ENCODE measurements at places on chromosomes 5 and 9.

DNA sequence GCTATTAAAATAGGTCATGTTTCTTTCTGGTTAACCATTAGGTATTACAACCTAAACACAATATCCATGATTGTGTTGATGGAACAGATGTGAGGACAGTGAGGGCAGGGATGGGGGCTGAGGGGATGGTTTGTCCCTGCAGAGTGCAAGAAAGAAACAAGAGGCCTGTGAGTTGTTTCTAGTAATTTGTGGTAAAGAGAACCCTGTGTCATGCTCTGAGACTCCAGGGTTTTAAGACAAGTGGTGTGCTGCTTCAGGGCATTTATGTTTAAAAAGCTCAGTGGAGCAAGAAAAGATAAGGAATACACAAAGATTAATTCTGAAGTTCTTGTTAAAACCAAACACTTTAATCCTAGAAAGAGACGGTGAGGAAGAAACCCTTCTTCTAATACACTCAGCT is 656.5 kb downstream of the TLE1 start:
- no peak for DNase-seq

DNA sequence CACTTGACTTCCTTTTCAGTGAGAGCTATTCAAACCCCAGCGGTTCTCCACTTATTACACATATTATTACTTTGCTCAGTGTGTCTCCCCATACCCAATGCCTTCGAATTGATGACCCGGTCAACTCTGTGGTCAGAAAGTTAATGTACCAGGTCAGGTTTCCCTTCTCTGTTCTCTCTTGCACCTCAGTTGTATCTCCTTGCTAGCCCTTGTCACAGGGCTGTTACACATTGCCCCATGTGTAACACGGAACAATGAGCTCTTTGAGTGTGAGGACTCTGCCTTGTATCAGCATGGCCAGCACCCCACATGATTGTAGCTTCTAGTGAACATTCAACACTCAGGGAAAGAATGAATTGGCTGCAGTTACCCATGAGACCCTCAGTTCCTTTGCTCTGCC is 73.6 kb downstream of the DOCK2 start:
- DNase-seq: no peak

DNA sequence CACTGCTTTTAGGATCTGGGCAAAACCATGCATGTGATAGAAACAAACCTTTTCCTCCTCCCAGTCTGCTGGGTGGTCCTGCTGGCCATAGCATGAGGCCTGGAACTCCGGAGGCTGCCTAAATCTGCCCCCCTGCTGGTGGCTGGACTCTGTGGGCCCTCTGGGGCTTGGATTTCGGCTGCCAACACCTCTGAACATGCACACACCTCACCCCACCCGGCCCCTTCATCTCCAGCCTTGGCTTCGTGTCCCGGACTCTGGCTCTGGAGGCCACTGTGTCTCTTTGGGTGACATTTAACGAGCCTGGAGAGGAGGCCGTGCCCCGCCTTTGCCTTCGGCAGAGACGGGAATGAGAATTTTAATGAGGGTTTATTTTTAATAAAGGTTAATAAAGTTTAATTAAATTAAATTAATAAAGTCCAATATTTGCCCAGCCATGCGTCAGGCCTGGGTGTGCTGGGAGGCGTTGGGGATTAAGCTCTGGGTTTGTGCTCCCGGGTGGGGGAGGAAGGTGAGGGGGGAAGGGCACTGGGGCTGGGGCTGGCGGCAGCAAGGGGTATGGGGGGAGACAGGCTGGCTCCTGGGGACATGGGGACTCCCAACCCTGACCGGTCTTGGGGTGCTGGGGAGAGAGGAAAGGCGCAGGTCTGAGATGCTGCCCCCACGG is 251.8 kb downstream of the PBX3 start:
- peak; percentile 47 for DNase-seq

- peak; percentile 56 for DNase-seq
Measured at GRCh38 chr5:137320056-137321045, 178.8 kb downstream of the SPOCK1 start.

DNA sequence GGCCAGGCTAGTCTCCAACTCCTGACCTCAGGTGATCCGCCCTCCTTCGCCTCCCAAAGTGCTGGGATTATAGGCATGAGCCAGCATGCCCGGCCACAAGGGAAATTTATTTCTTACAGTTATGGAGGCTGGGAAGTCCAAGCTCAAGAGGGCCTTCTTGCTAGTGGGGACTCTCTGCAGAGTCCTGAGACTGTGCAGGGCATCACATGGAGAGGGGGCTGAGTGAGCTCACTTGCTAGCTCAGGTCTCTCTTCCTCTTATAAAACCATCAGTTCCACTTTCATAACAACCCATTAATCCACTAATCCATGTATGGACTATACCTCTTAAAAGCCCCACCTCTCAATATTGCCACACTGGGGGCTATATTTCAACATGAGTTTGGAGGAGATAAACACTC is 5.1 kb upstream of the SPIN1 start:
- no peak for DNase-seq

- DNase-seq: no peak
Measured at GRCh38 chr5:66661149-66661548, 65.0 kb downstream of the MAST4 start.

- no peak for DNase-seq
Measured at GRCh38 chr9:137302118-137302448, at the start of gene NRARP. NRARP (minus strand) TSS chr9:137302271; CDS start chr9:137301928, 343 bp downstream.

DNA sequence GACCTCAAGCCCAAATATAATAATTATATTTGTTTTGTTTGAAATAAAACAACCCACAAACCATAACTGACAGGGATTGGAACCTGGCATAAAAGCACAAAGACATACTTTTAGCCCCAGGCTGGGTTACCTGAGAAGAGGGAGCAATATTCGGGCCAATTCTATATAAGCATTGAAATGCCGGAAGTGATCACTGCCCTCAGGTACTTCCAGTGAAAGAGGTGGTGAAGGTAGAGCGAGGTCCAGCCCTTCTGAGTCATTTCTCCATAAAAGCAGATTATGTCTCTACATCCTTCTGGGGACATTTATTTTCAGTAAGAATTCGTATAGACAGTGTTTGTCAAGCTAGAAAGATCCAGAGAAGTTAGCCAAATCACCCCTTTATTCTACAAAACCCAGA is 59.6 kb downstream of the GCNT4 start:
- no peak for DNase-seq

DNA sequence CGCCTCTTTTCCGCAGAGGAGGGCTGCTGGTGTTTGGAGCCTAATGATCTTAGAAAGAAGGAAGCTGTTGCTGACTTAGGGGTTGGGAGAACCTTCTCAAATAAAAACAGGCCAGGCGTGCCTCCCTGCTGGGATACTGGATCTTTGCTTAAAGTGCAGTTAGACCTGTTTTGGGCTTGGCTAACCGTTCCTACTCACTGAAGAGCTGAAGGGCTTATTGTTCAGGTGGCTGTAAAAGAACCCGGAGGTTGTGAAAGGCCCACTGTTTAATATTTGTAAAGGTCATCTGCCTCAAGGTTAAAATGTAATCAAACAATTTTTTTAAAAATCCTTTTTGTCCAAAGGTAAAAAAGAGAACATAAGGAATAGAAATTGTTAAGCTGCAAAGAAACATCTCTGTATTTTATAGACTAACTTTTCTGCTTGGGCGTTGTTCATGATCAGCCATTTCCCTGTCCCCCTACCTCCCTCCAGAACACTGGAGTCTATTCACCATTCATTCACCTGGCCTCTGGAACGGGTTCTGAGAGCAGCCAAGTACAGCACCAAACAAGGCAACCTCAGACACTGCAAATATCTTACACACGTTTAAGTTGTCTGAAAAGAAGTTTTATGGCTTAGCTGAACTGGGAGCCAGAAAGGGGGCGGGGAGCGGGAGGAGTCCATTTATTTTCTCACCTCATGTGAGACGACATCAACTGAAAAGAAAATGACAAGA is 18.6 kb upstream of the MTMR12 start:
- DNase-seq: no peak

- DNase-seq: peak; percentile 8
Measured at GRCh38 chr5:176771102-176771845, 39.1 kb upstream of the UNC5A start.

GRCh38 chr5:124951661-124952060 is 205.2 kb upstream of the ZNF608 start:
- DNase-seq: no peak

DNA sequence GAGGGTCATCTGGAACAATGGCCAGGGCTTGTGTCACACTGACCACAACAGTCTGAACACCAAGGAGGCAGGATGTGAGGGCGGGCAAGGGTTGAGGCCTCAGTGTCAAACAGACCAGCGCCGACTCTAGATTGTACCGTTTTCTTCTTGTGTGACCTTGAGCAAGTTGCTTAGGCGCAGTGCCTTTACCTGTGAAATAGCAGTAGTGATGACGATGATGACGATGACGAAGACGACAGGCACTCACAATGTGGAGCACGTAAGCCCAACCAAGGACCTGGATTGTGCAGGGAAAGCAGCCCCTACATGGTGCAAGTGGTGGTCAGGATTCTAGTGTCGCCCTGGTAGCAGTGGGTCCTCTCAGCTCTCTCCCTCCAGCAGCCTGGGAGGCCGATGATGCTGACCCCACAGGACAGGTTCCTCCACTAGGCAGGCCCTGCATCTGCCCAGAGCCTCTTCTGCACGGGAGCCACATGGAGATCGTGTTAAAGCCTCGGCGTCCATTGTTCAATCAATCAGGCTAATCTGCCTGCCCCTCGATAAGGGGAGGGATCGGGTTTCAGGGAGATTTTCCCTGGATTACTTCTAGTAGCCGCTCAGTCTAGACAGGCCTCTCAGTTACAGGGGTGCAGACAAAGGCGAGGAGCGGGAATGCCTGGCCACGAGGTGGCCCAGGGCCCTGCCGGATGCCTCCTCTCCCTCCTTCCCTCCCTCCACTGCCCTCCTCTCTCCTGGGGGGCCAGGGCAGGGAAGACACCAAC is 91.7 kb downstream of the MACROH2A1 start:
- peak; percentile 77 for DNase-seq

GRCh38 chr5:175692996-175693710 is 35.3 kb downstream of the HRH2 start:
- no peak for DNase-seq

GRCh38 chr5:177493795-177494345 is 3.5 kb downstream of the PDLIM7 start:
- no peak for DNase-seq

DNA sequence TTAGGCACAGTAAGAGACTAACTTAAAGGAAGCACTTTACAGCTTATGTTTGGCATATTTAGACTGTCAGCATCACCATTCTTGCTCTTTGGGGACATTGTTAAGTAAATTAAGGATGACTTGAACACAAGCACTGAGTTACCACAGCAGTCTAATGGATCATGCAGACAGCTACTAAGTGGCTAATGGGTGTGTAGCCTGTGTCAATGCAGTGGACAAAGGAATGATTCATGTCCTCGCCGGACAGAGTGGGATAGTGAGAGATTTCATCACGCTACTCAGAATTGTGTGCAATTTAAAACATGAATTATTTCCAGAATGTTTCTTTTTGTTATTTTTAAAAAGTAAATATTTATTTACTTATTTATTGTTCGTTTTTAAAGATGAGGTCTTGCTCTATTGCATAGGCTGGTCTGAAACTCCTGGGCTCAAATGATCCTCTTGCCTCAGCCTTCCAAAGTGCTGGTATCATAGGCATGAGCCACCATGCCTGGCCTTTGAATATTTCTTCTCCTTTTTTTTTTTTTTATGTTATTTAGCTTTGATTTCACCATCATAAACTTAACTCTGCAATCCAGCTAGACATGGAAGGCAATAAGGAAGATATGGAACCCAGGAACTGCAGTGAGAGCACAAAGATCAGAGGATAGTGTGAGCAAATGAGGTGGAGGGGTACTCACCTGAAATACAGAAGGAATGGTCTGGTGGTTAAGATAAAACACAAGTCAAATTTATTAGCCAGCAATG is 53.0 kb upstream of the KLF4 start:
- DNase-seq: no peak

- DNase-seq: no peak
Measured at GRCh38 chr9:128282500-128282899, 6.4 kb downstream of the SWI5 start.

- DNase-seq: peak; percentile 64
Measured at GRCh38 chr9:33375238-33375840, 27.0 kb downstream of the AQP7 start.

DNA sequence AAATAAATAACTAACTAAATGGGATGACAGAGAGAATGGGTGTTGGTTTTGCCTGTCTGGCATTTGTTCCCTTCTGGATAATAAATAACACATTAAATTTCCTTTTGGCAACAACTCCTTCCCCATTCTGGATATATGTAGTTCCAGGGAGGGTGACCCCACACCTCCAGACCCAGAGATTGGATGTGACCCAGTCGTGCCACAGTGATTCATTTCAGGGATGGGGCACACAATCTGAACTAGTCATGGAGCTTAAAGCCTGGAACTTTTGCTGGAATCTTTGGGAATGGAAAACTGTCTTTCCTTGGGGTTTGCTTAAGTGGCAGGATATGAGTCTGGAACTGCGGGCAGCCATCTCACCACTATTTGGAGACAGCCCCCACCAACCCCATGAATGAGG is 11.3 kb downstream of the KLF9 start:
- peak; percentile 23 for DNase-seq

- no peak for DNase-seq
Measured at GRCh38 chr5:42426016-42426415, 2.8 kb downstream of the GHR start.

DNA sequence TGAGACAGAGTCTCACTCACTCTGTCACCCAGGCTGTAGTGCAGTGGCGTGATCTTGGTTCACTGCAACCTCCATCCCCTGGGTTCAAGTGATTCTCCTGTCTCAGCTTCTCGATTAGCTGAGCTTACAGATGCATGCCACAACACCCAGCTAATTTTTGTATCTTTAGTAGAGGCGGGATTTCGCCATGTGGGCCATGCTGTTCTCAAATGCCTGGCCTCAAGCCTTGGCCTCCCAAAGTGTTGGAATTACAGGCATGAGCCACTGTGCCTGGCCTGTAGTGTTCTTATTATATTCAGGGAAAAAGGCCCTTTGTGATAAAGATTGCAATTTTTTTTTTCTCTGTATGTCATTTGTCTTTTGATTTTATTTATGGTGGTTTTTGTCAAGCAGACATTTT is 24.0 kb upstream of the MCCC2 start:
- DNase-seq: no peak

GRCh38 chr5:135323701-135324132 is 75.3 kb downstream of the MACROH2A1 start:
- no peak for DNase-seq

GRCh38 chr5:168832308-168832707 is 253.1 kb upstream of the PANK3 start:
- DNase-seq: no peak

GRCh38 chr5:90386099-90386710 is 23.4 kb downstream of the CETN3 start:
- no peak for DNase-seq

DNA sequence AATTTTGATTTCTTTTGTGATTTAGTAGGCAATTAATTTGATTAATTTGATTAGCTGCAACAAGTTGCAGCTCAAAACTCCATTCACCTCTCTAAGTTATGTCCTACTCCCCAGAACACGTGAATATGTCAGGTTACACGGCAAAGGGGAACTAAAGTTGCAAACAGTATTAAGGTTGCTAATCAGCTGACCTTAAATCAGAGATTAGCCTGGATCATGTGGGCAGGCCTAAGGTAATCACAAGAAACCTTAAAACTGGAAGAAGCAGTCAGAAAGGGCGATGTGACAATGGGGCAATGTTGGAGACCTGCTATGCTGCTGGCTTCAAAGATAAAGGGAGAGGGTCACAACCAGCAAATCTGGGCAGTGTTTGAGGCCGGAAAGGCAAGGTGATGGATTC is 47.3 kb upstream of the ANXA1 start:
- DNase-seq: no peak

- no peak for DNase-seq
Measured at GRCh38 chr5:152306386-152306785, 98.7 kb downstream of the NMUR2 start.

GRCh38 chr9:137350696-137351584 is 48.9 kb upstream of the NRARP start:
- no peak for DNase-seq

Measured in ecto neural progenitor cell (in vitro differentiated cells).